ENCODE measurements at places on chromosomes 16 and 17.
A peak's percentile ranks its signal among the peaks of the same experiment; 100 is the strongest.

- no peak for DNase-seq
These were observed 110.4 kb upstream of the HAS3 start for GRCh38 chr16:68995011-68995504.

DNA sequence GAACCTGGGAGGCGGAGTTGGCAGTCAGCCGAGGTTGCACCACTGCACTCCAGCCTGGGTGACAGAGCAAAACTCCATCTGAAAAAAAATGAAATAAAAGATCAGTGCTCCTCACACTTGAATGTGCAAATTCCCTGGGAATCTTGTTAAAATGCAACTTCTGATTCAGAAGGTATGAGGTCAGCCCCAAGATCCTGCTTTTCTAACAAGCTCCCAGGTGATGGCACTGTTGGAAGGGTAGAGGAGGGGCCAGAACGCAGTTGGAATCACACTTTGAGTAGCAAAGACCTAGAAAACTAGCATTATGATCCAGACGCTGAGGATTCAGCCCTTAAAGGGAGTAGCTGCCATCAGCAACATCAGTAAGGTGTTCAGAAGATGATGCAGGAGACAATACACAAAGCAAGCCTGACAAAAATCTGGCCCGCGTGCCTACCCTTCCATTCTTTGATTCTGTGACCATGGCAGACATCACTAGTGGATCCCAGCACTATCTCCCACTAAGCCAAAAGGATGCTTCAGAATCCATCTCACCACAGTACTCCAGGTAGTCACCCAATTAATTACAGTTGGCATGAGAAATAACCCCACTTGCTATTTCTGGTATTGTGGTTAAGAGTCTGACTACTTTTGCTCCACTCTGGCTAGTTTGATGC, 33.1 kb upstream of the MEIOC start:
- DNase-seq, result no peak

DNA sequence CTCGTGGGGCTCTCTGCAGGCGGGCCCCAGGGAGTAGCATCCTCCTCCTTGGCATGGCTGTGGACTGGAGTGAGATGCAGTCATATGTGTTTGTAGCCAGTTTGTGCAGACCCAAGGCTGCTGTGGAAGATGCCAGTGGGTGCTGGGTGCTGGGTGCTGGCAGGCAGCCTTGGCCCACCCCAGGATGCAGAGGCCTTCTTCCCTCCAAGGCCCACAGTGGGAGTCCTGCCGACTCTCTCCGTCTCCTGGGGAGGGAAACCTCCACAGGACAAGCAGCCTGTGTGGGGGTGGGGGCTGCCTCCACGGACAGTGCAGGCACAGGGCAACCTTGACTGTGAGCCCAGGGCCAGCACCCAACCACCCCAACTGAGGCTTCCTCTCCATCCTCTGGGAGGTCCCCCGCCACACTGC, 13.8 kb upstream of the TMEM92 start:
- no peak for DNase-seq

GRCh38 chr16:80151722-80152111, 389.1 kb upstream of the DYNLRB2 start:
- DNase-seq, result no peak

DNA sequence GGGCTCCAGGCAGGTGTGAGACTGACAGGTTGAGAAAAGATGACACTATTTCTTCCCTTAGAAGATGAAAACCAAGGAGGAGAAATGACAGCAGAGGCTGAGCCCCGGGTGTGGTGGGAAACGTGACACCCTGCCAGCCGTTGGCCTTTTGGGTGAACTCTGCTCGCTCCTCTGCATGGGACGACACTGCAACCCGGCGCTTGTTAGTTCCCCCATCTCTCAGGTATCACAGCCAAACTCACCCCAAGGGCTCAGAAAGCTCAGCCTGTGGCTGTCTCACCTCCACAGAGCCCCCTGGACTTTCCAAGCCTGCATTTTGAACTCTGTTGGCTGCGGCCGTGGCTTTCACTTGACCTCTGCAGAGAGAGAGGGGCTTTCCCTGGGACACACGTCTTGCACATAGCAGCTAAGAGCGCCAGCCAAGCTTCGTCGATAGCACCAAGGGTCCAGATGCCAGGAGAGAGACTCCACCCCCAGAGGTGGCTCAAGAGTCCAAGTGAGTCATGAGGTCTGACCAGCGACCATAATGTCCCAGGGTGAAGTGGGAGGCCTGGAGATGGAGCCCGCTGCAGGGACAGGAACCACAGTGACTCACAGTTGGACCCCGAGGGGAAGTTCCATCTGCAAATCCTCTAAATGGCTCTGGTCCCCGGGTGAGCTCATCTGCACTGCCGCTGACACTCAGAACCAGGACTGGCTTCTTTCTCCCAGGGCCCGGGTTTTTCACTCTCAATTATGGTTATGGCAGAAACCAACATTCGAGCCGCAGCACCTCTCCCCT, 301.9 kb downstream of the SOX9 start:
- DNase-seq, result no peak

GRCh38 chr17:82882715-82883418, 43.0 kb upstream of the ZNF750 start:
- no peak for DNase-seq

DNA sequence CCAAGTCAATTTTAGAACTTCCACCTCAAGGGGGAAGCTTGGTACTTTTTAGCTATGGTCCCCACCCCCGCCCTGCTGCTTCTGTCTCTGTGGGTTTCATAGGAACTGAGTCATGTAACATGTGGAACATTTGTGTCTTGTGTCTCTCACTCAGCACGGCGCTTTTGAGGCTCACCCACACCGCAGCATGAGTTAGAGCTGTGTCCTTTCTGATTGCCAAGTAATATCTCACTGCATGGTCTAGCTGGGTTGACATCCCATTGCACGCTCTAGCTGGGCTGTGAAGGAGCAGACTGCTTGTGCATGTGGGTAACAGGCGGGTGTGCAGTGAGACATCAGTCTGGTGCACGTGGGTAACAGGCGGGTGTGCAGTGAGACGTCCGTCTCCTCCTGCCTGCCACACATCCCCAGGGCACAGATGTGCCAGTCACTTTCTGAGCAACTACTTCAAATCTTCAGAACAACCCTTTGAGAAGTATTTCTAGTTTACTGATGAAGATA, 26.4 kb upstream of the SLC7A5 start:
- DNase-seq, result no peak

DNA sequence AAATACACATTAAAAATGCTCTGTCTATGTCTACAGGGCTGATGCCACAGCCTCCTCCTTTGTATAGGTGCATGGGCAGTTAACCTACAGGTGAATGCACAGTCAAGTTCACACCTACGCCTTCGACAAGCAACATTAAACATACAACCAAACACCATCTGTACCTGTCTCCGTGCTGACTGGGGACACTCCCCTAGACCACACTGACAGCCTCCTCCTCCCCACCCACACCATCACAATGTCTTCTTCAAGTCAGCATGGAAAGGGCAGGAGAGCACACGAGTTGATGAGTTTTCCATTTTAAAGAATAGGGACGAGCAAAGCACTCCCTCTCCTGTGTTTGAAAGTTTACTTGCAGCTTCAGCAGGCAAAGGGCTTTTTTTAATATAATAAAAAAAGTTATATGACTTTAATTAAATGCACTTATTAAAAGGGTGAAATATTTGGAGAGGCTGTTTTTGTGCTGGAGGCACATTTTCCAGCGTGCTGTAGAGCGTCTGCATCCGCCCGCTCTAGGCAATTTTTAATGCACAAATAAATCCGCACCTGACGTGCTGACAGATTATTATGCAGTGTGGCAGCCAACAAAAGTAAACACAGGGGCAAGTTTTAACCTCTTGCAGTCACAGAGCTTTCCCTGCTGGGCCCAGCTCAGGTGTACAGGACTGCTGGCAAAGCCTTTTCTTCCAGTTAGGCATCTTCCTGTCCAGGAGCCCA, 367.9 kb downstream of the SOX9 start:
- DNase-seq, result no peak

- DNase-seq, result no peak
These were observed 27.2 kb upstream of the CNEP1R1 start for GRCh38 chr16:49997721-49998251.

DNA sequence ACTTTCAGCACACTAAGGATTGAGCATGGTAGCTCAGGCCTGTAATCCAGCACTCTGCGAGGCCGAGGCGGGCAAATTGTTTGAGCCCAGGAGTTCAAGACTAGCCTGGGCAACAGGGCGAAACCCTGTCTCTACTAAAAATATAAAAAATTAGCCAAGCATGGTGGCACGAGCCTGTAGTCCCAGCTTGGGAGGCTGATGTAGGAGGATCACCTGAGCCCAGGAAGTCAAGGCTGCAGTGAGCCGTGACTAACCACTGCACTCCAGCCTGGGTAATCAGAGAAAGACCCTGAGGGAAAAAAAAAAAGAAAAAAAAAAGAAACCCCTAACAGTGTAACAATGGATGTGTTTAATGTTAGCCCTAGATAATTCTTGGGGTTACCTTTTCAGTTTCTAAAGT, 24.0 kb downstream of the PARN start:
- DNase-seq, result no peak

DNA sequence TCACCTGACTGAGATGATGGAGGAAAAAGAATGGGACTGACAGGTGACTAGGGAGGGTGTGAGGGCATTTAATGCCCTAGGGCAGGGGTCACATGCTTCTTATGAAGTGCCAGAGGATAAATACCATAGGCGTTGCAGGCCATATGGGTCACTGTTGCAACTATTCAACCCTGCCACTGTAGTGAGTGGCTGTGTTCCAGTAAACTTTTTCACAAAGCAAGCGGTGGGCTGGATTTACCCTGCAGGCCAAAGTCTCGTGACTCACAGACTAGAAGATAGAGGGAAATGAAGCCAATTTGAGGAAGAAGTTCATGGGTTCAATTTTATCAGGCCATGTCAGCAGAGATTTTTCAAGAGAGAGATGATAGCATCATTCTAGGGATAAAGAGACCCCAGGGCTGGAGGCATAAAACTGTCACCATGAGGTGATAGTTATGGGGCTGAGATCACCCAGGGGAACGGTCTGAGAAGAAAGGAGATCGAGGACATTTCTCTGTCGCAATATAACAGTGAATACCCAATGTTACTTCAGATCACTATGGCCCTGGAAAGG, 8.6 kb downstream of the ARHGAP17 start:
- DNase-seq, result peak; percentile 14

GRCh38 chr16:68416057-68417046, 32.0 kb downstream of the SMPD3 start:
- no peak for DNase-seq

GRCh38 chr17:46822388-46822921, 4.0 kb upstream of the WNT3 start:
- no peak for DNase-seq

DNA sequence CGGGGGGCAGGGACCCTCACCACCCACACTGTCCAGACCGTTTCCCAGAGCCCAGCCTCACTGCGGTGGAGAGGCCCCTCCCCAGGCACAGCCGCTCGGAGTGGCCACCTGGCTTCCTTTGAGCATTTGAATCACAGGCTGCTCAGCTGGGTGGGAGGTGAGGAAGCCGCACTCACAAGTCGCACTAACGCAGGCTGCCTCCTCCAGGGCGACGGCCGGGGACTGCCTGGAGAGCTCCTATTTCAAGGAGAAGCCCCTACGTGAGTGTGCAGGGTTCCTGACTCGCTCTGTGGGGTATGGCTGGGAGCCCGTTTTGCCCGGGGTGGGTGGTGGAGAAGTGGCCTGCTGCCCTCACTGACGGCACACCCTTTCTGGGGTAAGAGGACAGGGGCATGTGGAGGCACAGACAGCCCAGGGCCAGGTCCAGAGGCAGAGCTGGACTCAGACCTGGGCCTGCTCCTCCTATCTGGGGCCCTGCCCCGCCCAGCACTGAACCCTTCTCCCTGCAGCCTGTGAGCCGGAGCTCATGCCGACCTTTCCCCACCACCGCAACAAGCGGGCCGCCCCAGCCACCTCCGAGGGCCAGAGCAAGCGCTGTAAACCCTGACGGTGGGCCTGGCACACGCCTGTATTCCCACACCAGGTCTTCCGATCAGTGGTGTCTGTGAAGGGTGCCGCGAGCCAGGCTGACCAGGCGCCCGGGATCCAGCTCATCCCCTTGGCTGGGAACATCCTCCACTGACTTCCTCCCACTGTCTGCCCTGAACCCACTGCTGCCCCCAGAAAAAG, 6.2 kb downstream of the SPATA2L start:
- no peak for DNase-seq

GRCh38 chr16:49811644-49812334, 44.1 kb downstream of the ZNF423 start:
- DNase-seq, result no peak

DNA sequence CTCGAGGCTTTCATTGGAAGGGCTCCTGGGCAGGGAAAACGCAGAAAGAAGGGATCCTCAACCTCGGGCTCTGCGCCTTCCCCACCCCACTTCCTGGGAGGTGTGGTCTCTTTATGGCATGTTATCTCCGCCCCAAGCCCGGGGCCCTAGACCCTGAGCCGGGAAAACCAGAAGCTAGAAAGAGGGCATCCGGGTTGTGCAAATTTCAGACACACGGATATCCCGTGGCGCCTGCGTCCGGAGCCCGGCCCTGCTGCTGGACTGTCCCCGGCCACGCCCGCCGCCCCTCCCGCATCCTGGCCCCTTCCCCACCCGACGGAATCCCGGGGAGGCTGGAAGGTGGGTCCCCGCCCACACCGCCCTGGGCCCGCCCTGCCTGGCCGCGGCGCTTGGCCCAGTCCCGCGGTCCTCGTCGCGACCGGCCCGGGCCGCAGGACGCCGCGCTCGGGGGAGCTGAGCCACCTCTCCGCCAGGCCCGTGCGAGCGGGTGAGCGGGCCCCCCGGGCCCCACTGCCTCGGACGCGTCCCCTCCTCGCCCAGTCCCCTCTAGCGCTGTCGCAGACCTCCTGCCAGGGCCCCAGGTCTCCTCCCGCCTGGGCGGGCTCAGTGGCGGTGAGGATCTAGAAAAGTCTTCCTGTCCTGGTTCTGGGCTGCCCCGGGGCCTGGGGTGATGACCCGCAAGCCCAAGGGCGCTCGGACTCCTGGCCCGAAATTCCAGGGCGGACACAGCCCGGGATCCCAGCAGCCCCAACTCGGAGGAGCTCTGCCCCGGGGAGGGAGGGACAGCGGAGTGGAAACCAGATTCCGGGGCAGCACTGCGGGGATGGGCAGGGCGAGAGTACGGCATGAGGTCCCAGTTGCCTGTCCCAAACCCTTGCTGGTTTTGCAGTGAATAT, at the start of gene SLC16A5:
Gene SLC16A5 (plus strand): TSS at position 397 of the 896 bp plus-strand sequence. CDS start 5,683 bp downstream, outside the sequence.
- peak; percentile 78 for DNase-seq

DNA sequence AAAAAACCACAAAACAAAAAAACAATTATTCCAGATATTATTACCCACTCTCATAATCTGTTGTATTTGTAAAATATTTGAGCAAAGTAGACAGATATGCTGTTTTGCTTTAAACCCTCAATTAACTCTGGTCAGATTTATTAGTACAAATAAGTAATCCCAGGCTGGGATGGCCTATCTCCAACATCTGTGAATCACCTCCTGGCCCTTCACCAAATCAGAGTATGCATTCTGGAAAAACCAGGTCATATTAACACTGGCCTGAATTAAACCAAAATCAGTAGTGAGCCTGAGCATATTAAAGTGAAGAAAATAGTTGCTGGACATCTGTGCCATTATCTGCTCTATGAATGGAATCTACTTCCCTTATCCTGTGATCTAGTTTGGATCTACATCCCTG, 41.0 kb downstream of the STAT3 start:
- DNase-seq, result no peak

All from renal cortex interstitium (tissue), 15 donors.